ENCODE measurements at places on chromosomes 1 and 21.

DNA sequence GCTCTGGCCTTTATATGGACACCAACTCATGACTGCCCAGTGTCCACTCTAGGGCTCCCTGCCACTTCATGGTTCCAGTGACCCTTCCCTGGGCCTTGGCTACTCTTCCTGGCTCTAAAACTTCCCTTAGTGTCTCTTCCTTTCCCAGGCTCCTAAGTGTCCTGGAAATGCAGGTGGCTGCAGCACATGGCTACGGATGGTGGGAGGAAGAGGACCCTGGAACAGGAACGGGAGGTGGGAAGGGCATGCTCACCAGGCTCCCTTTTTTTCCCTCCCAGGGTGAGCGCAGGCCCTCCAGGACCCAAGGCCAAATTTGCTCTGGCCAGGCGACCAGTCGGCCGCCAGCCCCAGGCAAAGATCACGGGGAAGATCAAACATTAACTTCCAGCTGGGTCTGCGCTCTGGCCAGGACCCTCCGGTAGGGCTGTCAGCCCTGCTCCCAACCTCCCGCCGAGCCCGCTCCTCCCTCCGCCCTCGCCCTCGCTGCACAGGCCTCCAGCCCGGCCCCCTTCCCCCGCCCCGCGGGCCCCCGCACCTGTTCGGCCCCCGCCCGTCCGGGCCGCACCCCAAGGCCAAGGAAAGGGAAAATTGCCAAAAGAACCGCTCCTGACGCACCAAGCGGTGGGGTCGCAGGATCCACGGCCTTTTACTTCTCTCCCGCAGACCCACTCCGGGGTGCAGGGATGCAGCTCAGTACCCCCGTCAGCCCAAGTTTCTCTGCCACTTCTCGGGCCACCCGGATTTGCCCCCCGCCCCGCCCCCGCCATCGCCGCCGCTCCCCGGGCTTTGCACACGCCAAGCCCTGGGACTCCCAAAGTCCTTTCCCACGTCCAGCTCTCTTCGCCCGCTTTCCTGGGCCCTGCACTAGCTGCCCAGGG lies 894 bp downstream of the TCEA3 start:
- no peak for DNase-seq

DNA sequence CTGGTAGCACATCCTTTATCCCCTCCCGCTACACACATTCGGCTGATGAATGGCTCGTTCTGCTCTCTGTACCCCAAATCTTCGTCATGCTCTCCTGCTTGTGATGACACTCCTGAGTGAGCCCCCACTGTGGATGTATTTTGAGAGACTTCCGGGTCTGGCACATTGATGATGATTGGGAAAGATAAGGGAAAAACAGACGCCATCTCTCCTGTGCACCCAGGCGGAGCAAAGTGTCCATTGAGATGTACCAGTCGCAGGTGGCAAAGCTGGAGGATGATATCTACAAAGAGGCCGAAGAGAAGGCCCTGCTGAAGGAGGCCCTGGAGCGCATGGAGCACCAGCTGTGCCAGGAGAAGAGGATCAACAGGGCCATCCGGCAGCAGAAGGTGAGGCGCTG lies 27.9 kb upstream of the EFHD2 start:
- no peak for DNase-seq

DNA sequence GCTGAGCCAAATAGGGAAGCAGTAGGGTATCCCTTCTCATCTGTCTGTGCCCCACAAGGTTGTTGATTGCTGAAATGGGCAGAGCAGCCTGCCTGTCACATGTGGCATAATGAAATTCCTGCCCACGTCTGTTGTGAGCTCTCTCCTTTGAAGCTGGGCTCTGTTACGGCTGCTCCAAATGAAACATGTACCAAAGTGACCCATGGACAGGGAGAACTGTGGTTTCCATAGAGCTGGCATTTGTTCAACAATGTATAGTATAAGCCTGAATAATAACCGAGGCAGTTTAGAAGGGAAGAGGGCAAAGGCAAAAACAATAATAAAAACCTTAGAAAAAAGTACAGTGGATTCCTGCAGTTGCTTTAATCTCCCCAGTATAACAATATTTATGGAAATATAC lies 149.7 kb downstream of the LYPLAL1 start:
- DNase-seq: no peak

- no peak for DNase-seq
These were observed 181.4 kb upstream of the B3GALT2 start for GRCh38 chr1:193367863-193368262.

GRCh38 chr1:11877074-11877473 lies 18.3 kb upstream of the NPPB start:
- DNase-seq: no peak

- no peak for DNase-seq
These were observed 23.4 kb downstream of the CSF1 start for GRCh38 chr1:109933856-109934711.

DNA sequence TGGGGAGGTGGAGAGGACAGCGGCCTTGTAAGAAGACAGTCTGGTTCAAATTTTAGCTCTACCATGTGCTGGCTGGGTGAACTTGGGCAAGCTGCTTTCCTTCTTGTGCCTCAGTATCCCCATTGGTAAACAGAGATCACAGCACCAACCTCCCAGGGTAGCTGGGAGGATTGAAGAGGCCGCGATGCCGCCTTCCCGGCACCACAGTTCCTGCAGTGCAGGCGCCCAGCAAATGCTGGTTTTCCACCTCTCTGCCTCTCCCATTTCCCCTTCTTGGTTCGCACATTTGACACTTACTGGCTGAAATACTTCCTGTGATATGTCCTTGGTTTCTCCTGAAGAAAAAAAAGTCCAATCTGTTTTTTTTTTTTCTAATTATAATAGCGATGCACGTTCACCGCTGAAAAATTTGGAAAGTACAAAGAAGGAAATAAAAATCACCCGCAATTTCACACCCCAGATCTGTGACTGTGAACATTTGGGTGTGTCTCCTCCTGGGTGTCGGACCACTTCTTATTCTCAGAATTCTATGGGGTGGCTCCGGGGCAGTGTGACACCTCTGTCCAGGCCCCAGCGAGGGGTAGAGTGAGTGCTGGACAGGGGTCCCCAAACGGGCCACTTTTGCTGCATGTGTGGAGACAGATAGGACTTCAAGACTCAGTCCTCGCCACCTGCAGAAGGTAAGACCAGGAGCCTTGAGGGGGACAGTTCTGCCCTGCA lies 73.1 kb downstream of the RUNX3 start:
- DNase-seq: no peak

- DNase-seq: no peak
These were observed 701.7 kb downstream of the RWDD3 start for GRCh38 chr1:95935719-95936118.

- no peak for DNase-seq
These were observed 12.9 kb downstream of the STX12 start for GRCh38 chr1:27785781-27786455.

- DNase-seq: no peak
These were observed 24.0 kb upstream of the SRSF10 start for GRCh38 chr1:24004132-24004531.

DNA sequence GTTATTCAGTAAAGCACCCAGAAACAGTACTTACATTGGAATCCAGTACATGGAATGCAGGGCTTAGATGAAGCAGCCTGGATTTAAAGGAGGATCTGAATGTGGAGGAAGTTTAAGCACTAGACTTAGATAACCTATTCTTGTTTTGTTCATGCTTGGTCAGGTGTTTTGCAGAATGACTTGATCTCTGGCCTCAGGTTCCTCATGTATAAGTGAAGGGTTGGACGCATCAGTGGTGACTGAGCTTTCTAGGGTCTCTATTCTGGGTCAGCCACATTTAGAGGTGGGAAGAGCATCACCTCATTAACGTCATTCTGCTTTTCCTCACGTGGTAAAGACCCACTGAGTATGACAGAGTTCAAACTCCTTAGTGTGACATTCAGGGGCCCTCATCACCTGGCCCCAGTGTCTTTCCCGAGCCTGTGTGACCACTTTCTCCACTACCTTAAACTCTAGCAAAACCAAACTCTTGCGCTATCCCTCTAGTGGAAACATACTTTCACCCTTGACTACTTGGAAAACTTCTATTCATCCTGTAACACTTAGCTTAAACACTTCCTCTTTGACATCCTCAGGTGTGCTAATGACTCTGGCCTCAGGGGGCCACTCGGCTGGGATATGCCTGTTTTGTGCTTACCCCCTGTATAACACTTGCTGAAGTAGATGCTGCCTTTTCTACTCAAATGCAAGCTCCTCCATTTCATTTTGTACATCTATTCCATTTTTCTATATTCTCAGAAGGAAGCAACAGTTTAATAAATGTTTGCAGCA lies 871 bp upstream of the ERICH3 start:
- no peak for DNase-seq

- peak; percentile 28 for DNase-seq
These were observed 55.5 kb upstream of the GALNT2 start for GRCh38 chr1:230011333-230012092.

DNA sequence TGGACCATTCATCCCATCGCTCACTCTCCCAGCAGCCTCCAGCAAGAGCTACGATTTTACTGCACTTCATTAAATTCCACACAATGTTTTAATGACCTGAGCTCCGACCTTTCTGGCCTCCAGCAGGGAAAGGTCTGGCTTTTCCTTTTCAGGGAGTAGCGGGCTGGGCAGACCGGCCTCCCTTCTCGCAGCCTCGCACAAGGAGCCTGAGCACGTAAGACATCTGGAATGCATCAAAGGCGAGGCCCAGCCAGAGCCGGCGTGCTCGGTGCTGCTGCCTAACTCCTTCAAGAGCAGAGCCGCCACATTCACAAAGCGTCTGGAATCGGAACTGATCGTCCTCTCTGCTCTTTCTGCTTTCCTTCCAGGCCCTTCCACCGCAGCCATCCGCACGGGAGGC lies 32.5 kb upstream of the FHAD1 start:
- no peak for DNase-seq

DNA sequence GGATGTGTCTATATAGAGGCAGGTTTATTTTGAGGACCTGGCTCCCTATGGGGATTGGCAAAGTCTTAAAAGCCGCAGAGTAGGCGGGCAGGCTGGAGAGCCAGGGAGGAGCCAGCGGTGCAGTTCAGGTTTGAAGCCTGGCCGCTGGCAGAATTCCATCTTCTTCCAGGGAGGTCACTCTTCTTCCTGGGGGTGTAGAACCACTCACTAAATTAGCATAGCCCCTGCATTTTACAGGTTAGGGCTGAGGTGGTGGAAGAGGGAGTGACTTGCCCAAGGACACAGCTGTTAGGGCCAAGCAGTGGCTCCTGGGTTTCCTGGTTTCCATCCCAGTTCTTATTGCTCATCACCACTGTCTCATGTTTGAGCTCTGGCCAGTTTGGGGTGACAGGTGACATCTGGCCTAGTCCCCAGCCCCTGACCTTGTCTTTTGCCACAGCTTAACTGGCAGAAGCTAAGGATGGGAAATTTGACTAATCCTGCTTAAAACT lies 1.4 kb downstream of the PINK1 start:
- DNase-seq: peak; percentile 54

DNA sequence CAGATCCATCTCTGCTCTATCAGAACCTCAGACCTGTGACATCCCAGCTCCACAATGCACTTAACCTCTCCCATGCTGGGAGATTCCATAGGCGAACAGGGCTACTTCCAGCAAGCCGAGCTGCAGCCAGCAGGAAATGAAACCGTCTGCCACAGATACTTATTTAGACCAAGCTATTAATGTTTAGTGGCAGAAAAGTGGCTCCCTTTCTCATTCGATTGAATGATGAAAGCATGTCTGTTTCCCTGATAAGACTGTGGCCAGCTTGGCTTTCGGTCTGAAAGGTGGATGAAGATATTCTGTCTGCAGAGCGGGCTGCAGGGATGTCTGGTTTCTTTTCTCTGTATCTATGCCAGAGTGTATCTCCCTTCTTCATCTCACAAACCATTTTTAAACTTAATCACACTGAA lies 146.4 kb downstream of the GREM2 start:
- no peak for DNase-seq

DNA sequence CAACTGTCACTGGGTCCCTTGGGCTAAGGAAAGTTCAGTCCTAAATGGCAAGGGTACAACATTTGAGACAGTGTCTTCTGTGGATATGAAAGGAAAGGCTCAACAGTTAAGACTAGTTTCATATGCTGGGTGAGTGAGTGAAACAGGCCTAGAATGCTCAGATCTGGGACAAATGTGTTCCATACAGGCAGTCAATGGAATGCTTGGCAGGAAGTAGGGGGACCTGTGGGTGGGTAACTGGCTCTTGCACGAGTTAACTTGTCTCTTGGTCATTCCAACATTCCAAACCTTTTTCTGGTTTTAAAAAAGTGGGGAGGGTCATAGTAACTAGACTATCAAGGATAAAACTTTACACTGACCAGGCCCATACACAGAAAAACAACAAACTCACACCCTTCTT lies 17.8 kb upstream of the ADAM30 start:
- DNase-seq: no peak

DNA sequence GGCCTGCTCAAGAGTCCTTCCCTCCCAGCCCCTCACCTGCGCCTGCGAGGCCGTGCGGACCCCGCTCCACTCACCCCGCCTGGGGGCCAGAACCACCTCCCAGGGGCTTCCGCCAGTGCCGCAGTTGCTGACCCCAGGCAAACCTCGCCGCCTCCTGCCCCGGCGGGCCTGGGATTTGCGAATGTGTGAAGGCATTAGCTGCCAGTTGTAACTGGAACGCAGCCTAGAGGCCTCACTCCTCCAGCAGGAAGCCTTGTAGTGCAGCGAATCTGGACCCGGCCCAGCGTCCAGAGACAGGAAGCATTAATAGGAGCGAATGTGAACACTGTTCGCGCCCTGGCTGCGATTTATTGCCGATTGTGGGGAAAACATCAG lies 140.9 kb upstream of the ARHGEF16 start:
- DNase-seq: no peak

- no peak for DNase-seq
These were observed 1.1 kb upstream of the NFIA start for GRCh38 chr1:61081144-61081685.

- DNase-seq: no peak
These were observed 28.6 kb downstream of the UAP1 start for GRCh38 chr1:162590101-162590500.

DNA sequence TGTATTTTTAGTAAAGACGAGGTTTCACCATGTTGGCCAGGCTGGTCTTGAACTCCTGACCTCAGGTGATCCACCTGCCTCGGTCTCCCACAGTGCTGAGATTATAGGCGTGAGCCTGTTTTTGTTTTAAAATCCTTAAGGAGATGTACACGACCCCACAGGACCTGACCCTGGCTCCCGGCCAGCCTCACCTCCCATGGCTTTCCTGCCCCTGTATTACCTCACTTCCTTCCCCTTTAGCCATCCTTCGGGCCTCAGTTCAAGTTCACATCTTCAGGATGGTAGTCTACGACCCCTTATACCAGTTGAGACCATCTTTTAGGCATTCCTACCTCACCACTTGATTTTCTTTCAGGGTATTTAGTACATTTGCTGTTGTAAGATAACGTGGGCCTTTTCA lies 36.3 kb downstream of the TCP10L start:
- DNase-seq: no peak

DNA sequence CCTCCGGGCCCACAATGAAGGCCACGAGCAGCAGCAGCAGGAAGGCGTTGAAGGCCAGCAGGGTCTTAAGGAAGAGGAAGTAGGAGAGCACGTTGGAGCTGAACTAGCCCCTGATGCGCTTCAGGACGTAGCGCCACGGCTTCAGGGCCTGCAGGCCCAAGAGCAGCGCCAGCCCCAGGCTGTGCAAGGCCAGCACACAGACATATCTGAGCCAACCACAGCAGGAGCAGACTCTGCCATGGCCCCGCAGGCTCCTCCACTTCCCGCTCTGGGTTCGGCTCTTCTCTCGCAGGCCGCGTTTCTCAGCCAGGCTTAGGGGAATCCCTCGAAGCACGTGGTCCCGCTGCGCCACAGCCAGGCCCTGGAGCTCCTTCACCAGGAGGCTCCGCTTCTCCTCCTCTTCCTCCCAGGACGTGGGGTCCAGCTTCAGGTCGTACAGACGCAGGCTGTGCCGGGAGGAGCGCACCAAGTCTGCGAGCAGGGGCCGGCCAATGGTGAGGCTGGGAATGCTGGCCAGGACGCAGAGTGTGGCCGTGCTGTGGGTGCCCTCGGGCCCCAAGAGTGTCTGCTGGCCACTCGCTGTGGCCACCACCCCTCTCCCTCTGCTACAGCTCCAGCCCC lies 41.7 kb downstream of the ZNF691 start:
- DNase-seq: no peak
